ENCODE measurements at places on chromosomes 5 and 9.

DNA sequence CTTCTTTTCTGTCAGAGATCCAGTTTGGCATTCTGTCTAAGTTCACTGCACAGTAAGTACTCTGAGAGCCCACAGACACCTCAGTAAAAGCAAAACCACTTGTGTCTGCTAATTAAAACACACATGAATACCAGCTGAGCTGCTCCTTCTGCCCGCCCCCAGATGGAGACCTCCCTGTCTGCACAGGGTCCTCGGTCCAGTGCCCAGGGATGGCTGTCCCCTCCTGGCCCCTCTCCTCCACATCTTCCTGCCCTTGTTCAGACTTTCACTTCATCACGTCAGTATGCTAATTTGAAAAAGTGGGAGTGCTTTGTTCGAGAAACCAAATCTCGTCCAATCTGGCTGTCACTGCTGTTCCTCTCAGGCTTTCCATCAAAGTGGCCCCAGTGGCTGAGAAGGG lies 43.5 kb downstream of the LIX1 start:
- no peak overlapping the region for H3K4me3 ChIP-seq
- no peak overlapping the region for H3K27ac ChIP-seq
- peaks cover 20% of the 10 kb centered on the region for H3K4me1 ChIP-seq
- H3K36me3 ChIP-seq: no peaks in the 10 kb centered on the region
- no peak for DNase-seq

DNA sequence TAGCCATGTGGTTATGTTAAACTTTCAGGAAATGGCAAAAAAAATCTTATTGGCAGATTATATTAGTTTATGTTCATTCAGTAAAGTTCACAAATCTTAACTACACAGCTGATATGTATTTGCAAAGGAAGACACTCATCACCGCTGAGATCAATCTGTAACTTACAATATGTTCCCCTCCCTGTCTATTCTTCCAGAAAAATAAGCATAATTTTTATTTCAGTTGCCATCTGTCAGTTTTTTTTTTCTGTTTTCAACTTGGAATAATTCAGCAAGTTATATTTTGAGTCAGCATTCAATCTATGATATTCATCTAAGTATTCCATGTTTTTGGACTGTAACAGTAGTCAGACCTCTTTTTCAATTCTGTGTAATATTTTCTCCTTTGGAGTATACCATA lies 1019.9 kb upstream of the PTPRD start:
- no peak for DNase-seq
- H3K36me3 ChIP-seq: no peaks in the 10 kb centered on the region
- H3K4me3 ChIP-seq: no peak overlapping the region
- no peak overlapping the region for H3K27ac ChIP-seq
- no peaks in the 10 kb centered on the region for H3K4me1 ChIP-seq

GRCh38 chr5:116299746-116300640 lies 215.2 kb downstream of the COMMD10 start:
- peaks cover 26% of the 10 kb centered on the region for H3K36me3 ChIP-seq
- H3K27me3 ChIP-seq: no peaks in the 10 kb centered on the region
- no peak for DNase-seq
- no peaks in the 10 kb centered on the region for H3K4me1 ChIP-seq

GRCh38 chr9:99345942-99346341 lies 123.9 kb downstream of the SEC61B start:
- DNase-seq: no peak
- H3K27me3 ChIP-seq: peaks cover 29% of the 10 kb centered on the region
- H3K4me1 ChIP-seq: peaks cover 3% of the 10 kb centered on the region
- no peaks in the 10 kb centered on the region for H3K36me3 ChIP-seq

GRCh38 chr9:98708103-98708932 lies 417 bp downstream of the GABBR2 start:
- no peaks in the 10 kb centered on the region for H3K36me3 ChIP-seq
- H3K27ac ChIP-seq: no peak overlapping the region
- H3K4me1 ChIP-seq: no peaks in the 10 kb centered on the region
- DNase-seq: no peak
- no peak overlapping the region for H3K4me3 ChIP-seq
- peaks cover 63% of the 10 kb centered on the region for H3K27me3 ChIP-seq

DNA sequence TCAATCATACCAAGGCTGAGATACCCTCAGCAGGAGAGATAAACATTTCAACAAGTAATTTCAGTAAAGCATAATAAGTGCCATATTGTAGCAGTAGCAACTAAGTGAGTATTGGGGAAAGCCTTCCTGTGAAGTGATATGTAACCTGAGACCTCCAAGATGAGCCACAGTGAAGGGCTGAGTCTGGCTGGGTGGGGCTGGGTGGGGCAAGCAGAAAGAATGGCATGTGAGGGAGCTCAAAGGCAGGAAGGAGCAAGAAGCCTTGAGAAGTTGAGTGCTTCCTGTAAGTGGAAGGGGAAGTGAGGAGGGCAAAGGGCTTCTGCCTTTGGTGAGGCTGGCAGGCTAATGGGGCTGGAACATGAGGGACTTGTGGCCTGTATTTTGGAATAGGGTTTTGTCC lies 19.7 kb upstream of the ASTN2 start:
- no peaks in the 10 kb centered on the region for H3K4me1 ChIP-seq
- no peak overlapping the region for H3K27ac ChIP-seq
- H3K4me3 ChIP-seq: no peak overlapping the region

DNA sequence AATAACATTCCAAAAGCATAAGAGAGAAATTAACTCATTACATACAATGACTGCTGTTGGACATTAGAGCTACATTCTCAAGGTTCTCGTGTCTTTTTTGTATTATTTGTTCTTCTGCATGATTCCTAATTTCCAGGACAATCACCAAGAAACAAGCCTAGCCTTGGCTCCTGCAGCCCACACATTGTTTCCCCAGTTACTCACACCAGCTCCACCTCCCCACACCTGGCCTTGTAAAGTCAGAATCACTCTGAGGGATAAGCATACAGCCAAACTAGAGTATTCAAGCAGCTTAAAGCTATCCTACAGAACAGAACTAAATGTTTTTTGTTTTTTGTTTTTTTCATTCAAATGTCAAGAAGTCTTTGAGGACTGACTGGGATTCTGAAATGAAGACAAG lies 189.2 kb downstream of the HINT1 start:
- H3K4me1 ChIP-seq: no peaks in the 10 kb centered on the region
- peaks cover 6% of the 10 kb centered on the region for H3K27me3 ChIP-seq

GRCh38 chr9:7791394-7791793 lies 8.2 kb downstream of the DMAC1 start:
- no peak for DNase-seq
- no peak overlapping the region for H3K4me3 ChIP-seq
- peaks cover 30% of the 10 kb centered on the region for H3K36me3 ChIP-seq
- no peaks in the 10 kb centered on the region for H3K27me3 ChIP-seq

GRCh38 chr5:35938568-35939227 lies at the start of gene CAPSL:
Gene CAPSL (minus strand): TSS chr5:35938622. CDS start chr5:35921120, 17,502 bp downstream.
- no peak within 1 kb of the TSS for H3K27ac ChIP-seq
- H3K27me3 ChIP-seq: peaks cover 17% of the 10 kb centered on the region
- H3K4me3 ChIP-seq: no peak within 1 kb of the TSS
- peak; percentile 53 for DNase-seq
- no peaks in the 10 kb centered on the region for H3K4me1 ChIP-seq
- H3K36me3 ChIP-seq: no peaks in the 10 kb centered on the region

DNA sequence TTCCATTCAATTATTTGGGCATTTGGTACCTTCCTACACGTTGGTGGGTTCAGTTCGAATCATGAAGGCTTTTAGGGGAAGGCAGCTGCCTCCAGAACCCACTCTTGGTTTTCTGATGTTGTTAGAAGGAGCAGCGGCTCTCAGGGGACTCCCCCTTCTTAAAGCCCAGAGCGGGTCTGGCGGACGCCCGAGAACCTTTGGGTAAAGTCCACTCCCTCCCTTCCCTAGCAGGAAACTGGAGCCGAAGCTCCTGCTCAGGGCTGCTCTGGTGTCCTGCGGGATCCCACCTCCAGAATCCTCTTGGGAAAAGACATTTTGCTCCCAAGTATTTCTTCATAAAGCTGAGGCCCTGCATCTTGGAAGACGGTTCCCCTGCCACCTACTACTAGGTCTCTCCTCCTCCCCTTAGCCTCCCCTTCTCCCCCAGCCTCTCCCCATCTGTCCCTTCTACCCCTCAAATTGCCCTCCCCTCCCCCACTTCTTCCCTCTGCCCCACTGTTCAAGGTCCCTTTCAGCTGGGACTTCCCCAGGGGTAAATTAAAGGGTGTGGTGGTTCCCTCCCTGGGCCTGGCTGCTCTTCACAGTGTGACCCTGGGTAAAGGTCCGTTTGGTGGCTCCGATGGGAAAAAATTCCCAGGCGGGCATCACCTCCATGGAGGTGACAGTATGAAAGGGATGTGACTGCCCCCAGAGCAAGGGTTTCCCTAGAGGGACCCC lies 9.3 kb downstream of the IRX4 start:
- no peak for DNase-seq
- H3K4me3 ChIP-seq: no peak overlapping the region
- H3K4me1 ChIP-seq: peaks cover 2% of the 10 kb centered on the region
- peaks cover 37% of the 10 kb centered on the region for H3K27me3 ChIP-seq
- no peak overlapping the region for H3K27ac ChIP-seq

GRCh38 chr5:484556-484955 lies 39.7 kb downstream of the SLC9A3 start:
- H3K27ac ChIP-seq: no peak overlapping the region
- no peaks in the 10 kb centered on the region for H3K36me3 ChIP-seq
- no peaks in the 10 kb centered on the region for H3K27me3 ChIP-seq
- H3K4me1 ChIP-seq: no peaks in the 10 kb centered on the region

- H3K27ac ChIP-seq: no peak overlapping the region
- H3K27me3 ChIP-seq: peaks cover 5% of the 10 kb centered on the region
- H3K36me3 ChIP-seq: no peaks in the 10 kb centered on the region
- H3K4me3 ChIP-seq: no peak overlapping the region
- DNase-seq: no peak
- H3K4me1 ChIP-seq: peaks cover 11% of the 10 kb centered on the region
Observed at GRCh38 chr9:627336-627970, 214.0 kb upstream of the DMRT1 start.

DNA sequence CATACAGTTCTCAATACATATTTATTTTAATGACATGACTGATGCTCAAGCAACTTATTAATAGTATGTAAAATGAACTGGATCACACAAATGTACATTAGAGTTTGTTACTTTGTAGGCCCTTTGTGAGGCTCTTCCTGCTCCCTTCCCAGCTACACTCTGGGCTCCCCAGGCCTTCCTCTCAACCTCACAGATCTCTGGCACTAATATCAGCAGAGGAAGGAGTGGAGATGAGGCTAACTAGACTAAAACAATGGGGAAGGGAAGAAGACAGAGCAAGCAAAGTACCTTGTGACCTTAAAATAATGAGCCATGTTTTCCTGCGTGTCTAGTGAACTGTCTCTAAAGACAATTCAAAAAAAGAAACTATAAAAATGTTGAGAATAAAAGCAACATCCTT lies 30.3 kb upstream of the TEK start:
- no peak for DNase-seq
- no peak overlapping the region for H3K4me3 ChIP-seq
- no peaks in the 10 kb centered on the region for H3K4me1 ChIP-seq
- no peak overlapping the region for H3K27ac ChIP-seq
- H3K27me3 ChIP-seq: no peaks in the 10 kb centered on the region

- H3K27me3 ChIP-seq: no peaks in the 10 kb centered on the region
- peaks cover 14% of the 10 kb centered on the region for H3K4me1 ChIP-seq
- H3K4me3 ChIP-seq: no peak overlapping the region
Observed at GRCh38 chr5:91433861-91434260, 50.7 kb upstream of the ARRDC3 start.

DNA sequence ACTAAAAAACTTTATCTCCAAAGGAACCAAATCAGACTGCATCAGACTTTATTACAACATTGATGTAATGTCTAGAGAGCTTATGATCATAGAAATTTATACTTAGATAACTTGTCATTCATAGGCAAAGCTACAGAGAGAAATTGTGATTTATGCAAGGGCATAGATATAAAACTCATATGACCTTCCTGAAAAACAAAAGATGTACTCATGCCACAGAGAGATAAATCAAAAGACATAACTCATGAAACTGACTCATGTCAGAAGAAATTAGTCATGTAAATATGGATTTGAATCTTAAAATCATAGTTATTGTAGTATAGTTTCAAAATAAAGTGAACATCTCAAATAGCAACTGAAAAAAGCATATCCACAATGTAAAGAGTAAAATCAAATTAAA lies 186.2 kb downstream of the GABBR2 start:
- peaks cover 26% of the 10 kb centered on the region for H3K27me3 ChIP-seq
- no peaks in the 10 kb centered on the region for H3K36me3 ChIP-seq
- DNase-seq: no peak
- H3K4me1 ChIP-seq: no peaks in the 10 kb centered on the region

DNA sequence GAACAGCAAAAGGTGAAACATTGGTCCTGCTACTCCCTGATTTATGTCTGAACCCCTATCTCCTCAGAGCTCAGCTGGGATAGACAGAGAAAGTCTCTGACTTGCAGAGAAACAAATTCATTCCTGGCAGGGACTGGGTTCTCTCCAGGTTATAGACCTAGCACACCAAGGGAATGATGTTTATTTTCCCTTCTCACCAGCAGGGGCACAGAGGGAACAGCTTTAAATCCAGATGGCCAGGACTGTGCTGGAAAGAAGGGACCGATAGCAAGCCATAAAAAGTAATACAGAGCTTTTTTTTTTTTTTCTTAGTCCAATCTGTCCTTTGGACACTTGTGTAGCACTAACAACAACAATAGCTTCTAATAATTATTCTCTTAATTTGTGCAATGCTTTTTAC lies 141.1 kb upstream of the C9orf72 start:
- H3K27me3 ChIP-seq: peaks cover 2% of the 10 kb centered on the region
- no peak overlapping the region for H3K27ac ChIP-seq
- no peak overlapping the region for H3K4me3 ChIP-seq
- no peak for DNase-seq

DNA sequence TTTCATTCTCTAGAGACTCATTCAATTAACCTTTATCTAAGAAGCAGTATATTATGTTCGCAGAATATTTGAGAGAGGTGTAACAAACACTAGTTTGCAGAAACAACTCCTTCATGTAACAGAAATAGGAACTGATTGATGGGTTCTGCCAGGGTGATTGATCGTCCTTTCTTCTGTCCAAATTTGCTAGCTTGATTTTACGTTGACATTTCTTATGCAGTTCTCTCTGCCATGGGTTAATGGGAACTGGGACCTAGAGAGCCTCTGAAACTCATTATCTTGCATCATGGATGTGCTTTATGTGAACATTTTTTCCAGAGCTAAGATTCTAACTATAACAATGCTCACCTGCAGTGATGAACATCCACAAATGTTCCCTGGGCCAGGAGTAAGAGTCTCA lies 107.0 kb downstream of the SLC24A2 start:
- H3K27ac ChIP-seq: no peak overlapping the region
- H3K4me1 ChIP-seq: no peaks in the 10 kb centered on the region
- peaks cover 2% of the 10 kb centered on the region for H3K27me3 ChIP-seq
- no peak overlapping the region for H3K4me3 ChIP-seq

- H3K4me1 ChIP-seq: no peaks in the 10 kb centered on the region
- peaks cover 2% of the 10 kb centered on the region for H3K27me3 ChIP-seq
- H3K27ac ChIP-seq: no peak overlapping the region
- DNase-seq: no peak
Observed at GRCh38 chr5:145979270-145980223, 43.2 kb downstream of the SH3RF2 start.

DNA sequence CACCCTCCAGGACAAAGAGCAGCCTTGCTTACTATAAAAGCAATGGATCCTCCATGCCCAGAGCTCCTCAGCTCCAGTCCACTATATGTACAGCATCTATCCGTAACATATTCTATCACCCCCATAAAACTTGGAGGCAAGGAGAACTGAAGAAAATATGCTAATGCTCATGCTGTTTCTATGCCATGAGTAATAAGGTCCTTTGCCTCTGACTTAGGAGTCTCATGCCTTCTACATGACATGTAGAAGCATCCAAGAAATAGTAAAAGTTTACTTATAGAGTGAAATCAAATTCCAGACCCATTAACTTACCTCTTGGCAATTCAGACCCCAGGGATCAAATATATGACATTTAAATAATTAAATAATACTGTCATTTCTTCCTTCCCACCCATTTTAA lies 33.7 kb downstream of the SSBP2 start:
- H3K4me1 ChIP-seq: peaks cover 15% of the 10 kb centered on the region
- no peak overlapping the region for H3K4me3 ChIP-seq
- DNase-seq: no peak
- H3K27me3 ChIP-seq: no peaks in the 10 kb centered on the region
- H3K36me3 ChIP-seq: peaks cover 5% of the 10 kb centered on the region

Data from activated CD4-positive, alpha-beta T cell treated with anti-CD3 and anti-CD28 coated beads, Interleukin-2, amount 10 ng/mL, durations not matched to agents 24 days and 14 days (primary cell).